ENCODE measurements at places on chromosomes 2 and 18. TPM values are rescaled to one million over a fixed set of nuclear protein-coding genes. Genes with fewer than 3 reads are reported as not detected.

The GRHL1 gene
- total RNA-seq = 1.0 TPM

The MC4R gene
- not detected for total RNA-seq

The MAPK4 gene
- total RNA-seq = not detected

The EFR3B gene
- 0.23 TPM for total RNA-seq

The FAHD2A gene
- total RNA-seq = 36.0 TPM

GRCh38 chr2:52429171-52429570, 1338.4 kb upstream of the CHAC2 start:
- no peak for DNase-seq

GRCh38 chr18:59616501-59616900, 80.7 kb downstream of the CCBE1 start:
- DNase-seq = no peak

DNA sequence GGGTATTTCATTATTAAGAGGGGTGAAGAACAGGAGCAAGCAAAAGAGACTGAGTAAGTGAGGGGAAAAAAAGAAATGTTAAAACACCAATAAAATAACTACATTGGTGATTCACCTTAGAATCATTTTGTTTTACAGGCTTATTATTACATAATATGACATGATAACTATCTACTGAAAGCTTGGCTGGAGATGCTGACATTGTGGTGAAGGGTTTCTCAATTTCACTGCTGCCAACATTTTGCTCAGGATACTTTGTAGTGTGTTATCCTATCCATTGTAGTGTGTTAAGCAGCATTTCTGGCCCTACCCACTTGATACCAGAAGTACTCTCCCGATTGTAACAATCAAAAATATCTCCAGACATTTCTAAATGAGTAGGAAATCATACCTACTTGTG, 1564.6 kb upstream of the NXPH2 start:
- DNase-seq = no peak

- DNase-seq = no peak
Measured at GRCh38 chr18:59340817-59341216, 18.2 kb downstream of the LMAN1 start.

DNA sequence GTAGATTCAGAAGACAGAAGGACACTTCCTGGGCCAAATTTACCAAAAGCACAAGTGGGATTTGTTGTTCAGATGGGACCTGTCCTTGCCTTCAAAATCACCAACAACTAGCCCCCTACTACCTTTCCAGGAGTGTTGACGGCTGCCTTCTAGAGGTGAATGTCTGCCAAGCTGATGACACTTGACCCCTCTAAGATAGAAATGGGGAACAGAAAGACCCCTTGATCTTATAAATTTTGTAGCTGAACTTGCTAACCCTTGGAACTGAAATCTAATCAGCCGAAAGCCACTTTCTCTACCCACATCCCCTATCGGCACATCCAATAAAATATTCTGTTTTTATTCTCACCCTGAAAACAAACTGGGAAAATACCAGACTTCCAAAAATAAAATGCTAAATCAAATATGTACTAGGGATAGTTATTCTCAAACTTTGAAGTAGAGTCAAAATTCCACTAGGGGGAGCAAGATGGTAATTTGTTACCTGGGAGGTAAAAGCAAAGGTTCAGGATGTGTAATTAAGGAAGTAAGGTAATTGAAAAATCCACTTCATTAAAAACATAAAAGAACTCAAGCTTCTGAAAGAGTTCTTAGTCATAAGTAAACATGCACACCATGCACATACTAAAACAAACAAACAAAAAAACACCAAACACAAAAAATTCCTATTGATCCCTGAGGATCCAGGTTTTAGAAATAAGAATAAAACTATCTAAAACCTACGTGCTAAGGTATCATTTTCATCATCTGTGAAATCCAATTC, 119.2 kb downstream of the ANKRD44 start:
- no peak for DNase-seq

DNA sequence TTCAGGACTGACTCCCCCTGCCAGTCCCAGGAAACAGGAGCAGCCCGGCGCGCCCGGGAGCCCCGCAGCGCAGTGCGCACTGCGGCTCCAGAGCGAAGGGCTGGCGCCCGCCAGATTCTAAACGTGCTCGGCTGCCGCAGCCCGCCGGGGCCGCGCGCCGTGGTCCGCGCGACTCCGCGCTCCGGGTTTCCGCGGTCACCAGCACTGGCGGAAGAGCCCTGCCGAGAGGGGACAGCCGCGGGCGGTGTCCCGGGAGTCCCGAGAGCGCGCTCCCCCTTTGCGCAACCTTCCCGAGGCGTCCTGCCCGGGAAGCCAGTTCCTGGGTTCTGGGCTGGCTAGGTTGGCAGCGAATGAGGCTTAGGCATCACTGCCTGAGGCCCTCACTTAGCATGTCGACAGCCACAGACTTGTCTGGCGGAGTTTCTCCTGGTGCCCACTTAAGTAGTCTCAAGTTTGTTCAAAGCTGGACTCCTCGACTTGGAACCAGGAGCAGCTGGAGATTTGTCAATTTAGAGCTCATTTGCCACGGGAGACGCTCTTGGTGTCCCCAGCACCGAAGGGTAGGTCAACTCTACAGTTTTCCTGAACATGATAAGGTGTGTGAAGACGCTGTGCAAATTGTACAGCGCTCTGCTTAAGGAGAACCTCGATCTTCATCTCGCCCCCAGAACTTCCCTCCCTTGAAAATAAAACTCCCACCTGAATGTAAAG, 1.5 kb upstream of the VSNL1 start:
- DNase-seq = no peak

DNA sequence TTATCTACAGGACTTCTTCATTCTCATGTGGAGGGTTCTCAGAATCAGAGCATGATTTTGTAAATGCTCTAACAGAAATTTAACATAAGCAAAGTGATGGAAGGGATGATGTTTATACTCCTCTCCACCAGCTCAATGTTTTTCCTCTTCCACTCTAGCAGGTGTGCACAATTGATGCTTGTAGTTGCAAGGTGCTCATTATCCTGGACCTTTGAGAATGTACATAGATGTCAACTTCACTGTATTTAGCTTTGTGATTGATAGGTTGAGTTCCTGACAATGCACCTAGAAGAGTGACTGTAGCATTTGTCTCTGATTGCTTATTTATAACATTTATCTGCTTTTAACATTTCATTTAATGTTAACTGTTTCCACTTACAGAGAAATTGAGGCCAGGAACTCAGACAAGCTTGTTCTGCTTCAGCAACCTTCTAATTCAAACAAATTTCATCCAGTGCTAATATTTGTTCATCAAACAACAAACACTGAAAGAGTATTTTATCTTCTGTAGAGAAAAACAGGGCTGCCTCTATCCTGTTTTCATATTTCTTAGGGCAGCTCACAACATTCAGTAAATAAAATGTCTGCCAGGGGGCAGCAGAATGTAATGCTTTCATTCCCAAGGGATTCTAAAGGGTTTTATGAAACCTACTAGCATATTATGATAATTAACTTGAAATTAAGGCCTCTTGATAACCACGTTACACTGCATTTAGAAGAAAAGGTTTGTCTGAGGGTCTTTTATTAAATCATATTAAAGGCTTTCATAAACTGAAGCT, 127.9 kb upstream of the NOL4 start:
- DNase-seq = no peak

- DNase-seq = no peak
Measured at GRCh38 chr2:100733391-100734187, 86.3 kb upstream of the NPAS2 start.

GRCh38 chr2:187075199-187075635, 226.2 kb upstream of the ZSWIM2 start:
- DNase-seq = no peak

- DNase-seq = no peak
Measured at GRCh38 chr2:206415618-206416243, 27.6 kb upstream of the ADAM23 start.

- no peak for DNase-seq
Measured at GRCh38 chr2:53867773-53868172, 8.0 kb upstream of the GPR75 start.

GRCh38 chr2:110717734-110718133, 14.6 kb upstream of the ACOXL start:
- DNase-seq = no peak

GRCh38 chr2:75170889-75171288, 28.4 kb downstream of the TACR1 start:
- DNase-seq = no peak

DNA sequence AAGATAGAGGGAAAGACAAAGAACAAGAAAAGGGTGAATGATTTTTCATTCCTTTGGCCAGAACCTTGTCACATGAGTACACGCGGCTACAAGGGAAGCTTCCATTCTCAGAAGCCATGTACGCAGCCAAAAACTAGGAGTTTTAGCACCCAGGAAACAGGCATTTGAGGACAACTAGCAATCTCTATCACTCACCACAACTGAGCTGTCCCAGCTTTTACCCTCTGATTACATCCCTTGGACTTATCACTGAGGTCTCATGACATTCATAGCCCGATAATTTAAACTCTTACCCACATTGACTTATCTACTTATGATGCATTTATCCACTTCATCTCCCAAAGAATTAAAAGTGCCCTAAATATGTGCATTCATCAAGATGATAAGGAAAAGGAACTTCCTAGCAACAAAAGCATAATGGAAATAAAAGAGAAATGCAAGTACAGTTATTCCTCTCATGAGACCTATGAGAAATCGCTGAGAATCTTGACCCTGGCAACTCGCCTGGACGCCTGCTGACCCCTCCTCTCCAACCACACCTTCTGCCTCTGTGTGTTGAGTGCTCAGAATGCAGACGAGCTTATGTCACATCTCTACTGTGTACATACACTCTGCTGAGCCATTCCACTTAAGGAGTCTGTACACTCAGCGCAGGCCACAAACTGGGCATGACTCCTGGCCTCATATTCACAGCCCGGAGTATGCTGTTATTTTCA, 28.7 kb upstream of the MFSD6 start:
- DNase-seq = no peak

DNA sequence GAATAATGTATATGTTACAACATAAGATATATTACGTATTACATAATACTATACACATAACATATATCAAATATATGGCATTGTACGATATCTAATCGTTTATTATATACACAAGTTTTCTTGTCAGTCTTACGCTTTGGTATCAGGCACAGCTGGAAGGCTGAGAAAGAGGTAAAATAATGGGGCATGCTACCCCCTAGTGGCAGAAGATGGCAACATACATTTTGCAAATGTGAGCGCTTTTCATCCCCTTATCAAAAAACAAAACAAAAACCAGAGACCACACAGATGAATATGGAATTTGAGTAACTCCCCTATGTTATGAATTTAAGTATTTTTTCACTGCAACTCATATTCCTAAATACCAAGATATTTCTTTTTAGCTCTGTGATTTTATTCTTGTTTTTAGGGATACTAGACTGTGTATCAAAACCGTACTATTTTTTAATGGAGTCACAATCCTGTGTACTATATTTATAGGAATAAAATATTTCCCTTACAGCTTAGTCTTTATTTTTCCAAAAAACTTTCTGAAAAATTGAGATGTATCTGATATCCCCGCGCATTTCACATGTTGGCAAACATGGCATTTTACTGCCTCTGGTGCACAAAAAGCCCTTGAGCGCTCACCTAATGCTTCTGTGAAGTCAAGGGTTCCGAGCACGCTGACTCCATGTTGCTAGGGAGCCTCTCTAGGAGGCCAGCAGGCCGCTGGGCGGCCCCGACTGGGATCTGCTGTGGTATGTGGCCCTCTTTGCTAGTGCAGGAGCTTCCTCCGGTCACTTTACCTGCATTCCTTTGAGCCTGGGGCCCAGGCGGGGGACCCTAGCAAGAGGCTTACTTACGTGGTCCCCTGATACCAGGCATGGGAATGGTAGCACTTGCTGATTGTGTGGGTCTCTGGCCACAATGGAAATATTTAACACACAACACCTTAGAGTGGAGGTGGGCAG, 62.5 kb downstream of the SLC4A3 start:
- peak; percentile 55 for DNase-seq

DNA sequence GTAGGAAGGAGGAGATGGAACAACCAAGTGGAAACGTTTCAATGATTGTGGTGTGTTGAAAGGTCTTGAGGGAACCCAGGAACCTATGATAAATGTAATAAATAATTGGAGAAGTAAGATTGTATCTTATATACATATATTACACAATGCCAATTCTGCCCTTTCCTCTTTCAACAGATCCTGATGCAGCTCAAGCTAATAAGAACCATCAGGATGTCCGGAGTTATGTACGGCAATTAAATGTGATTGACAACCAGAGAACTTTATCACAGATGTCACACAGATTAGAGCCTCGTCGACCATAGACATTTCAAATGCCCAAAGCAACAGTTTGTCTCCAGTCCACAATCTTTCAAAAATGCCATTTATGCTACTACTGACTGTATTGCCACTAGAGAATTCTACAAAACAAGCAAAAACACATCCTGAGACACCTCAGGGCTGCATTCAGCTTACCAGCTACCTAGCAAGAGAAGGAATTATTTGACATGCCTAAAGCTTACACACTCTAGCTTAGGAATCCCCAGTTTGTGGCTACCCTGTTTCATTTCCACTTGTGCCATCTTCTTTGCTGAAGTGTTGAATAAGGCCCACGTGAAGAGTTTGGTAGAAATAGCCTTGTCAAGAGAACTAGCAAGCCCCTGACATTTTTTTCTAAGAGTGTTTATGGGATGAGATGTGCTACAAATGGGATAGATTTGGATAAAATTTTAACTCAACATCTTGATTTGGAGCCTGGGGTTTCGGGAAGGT, 24.0 kb upstream of the MAP3K20 start:
- DNase-seq = no peak

DNA sequence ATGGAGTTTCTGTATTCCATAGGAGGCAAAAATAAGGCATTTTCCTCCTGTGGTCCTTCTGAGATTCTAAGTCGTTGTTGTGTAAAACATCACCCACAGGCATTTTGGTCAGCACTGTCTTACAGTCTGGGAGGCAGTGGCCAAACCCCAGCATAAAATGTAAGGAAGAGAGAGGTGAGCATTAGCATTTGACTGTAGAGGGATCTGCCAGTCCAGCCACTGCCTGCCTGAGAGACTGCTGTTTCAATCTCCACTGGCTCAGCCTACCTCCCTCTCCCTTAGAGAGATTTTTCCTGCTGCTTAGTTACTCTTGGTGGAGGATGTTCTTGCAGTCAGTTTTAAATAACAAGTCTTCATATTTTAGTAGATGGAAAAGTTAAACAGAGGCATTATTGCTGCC, 77.0 kb downstream of the ARHGEF33 start:
- DNase-seq = no peak

DNA sequence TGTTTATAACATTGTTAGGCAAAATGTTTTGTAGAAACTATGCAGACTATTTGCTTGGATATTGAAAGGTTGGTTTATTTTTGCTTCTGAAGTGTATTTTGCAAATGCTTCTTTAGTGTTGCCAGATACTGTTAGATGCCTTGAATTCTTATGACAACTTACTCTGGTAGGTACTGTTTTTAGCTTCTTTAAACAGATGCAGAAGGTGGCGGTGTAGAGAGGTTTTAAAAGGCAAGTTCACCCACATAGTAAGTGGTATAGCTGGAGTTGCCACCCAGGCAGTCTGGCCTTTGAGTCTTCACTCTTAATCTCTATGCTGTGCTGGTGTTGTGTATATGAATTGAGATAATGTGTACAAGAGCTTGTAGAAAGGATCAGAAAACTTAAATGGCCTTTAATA, 3.6 kb downstream of the PCYOX1 start:
- no peak for DNase-seq

GRCh38 chr2:146147448-146148012, 1627.6 kb upstream of the ZEB2 start:
- no peak for DNase-seq
